SK-N-SH (cell line): ENCODE measurements at places on chromosomes 1 and 21.

GRCh38 chr21:45817345-45817744 lies 164.2 kb upstream of the COL6A1 start:
- no peaks in the 10 kb centered on the region for H3K27me3 ChIP-seq
- H3K4me1 ChIP-seq: peaks cover 8% of the 10 kb centered on the region; the same call in 1 of the 2 replicates
- H3K36me3 ChIP-seq: no peaks in the 10 kb centered on the region
- H3K4me3 ChIP-seq: no peak overlapping the region
- DNase-seq: no peak

GRCh38 chr1:2179283-2180013 lies 15.1 kb downstream of the FAAP20 start:
- no peak overlapping the region for H3K4me3 ChIP-seq
- no peaks in the 10 kb centered on the region for H3K36me3 ChIP-seq
- H3K27ac ChIP-seq: no peak overlapping the region; the same call in 1 of the 2 replicates
- no peaks in the 10 kb centered on the region for H3K27me3 ChIP-seq
- peaks cover under 1% of the 10 kb centered on the region; the same call in 1 of the 2 replicates for H3K4me1 ChIP-seq
- DNase-seq: no peak

DNA sequence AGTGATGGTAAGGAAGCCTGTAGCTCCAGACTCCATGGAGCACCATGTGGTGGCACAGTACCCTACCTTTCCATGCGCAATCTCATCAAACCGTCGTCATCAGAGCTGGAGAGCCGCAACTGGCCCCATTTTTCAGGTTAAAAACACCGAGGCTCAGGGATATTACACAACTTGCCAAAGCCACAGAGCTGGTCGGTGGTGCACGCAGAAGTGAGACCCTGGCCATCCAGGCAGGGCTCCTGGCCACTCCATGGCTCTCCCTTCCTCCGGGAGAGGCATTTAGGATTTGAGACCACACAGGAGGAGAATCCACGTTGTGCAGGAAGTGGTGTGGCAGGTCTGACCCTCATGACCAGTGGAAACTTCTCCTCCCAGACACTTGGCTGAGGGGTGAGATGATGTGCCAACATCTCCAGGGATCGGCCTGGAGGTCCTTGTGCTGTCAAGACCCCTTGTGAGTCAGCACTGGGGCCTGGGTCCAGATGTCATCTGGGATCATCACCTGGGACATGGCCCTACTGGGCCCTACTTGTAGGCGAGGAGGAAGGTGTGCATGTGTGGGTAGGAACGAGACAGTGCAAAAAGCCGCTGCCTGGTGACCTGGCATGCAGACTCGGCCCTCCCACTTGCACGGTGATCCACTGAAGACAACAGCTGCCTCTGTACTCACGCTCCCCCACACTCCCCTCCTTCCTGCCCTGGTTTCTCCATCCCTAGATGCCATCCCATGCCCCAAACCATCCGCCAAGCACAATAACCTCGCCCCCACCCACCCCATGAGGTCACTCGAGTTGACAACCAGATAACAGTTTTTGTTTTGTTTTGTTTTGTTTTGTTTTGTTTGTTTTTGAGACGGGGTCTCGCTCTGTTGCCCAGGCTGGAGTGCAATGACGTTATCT lies 10.4 kb downstream of the TFF3 start:
- no peak overlapping the region for H3K4me3 ChIP-seq
- H3K27me3 ChIP-seq: no peaks in the 10 kb centered on the region
- no peak for DNase-seq
- peaks cover 13% of the 10 kb centered on the region; the same call in 1 of the 2 replicates for H3K4me1 ChIP-seq

- H3K4me3 ChIP-seq: no peak overlapping the region
- H3K27ac ChIP-seq: no peak overlapping the region
- DNase-seq: no peak
Observed at GRCh38 chr21:41972511-41973205, 18.8 kb upstream of the C2CD2 start.

DNA sequence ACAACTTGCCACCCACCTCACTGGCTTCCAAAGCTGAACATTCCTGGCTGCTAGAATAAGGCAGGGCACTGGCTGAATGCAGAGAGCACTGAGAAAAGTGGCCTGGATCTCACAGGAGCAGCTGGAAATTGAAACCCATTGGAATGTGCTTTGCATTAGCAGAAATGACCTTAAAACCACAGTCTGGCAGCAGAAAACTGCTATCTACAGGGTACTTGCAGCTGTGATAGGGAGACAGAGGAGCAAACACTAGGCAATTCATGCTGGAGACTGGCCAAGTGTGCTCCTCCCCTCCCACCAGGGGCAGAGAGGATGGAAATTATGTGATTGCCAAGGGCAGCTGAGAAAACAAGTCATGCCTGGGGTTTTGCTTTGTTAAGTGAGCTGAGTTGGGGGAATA lies 47.2 kb downstream of the HSD3B1 start:
- H3K4me3 ChIP-seq: no peak overlapping the region
- no peaks in the 10 kb centered on the region for H3K36me3 ChIP-seq
- peak; percentile 37 for DNase-seq
- 0 out of 2 replicates have a peak, but pooled peaks cover 5% of the 10 kb centered on the region for H3K4me1 ChIP-seq

GRCh38 chr1:94772230-94772641 lies 47.9 kb upstream of the SLC44A3 start:
- no peak overlapping the region for H3K27ac ChIP-seq
- H3K36me3 ChIP-seq: no peaks in the 10 kb centered on the region
- no peak for DNase-seq
- peaks cover 9% of the 10 kb centered on the region; the same call in 1 of the 2 replicates for H3K4me1 ChIP-seq
- H3K27me3 ChIP-seq: no peaks in the 10 kb centered on the region

DNA sequence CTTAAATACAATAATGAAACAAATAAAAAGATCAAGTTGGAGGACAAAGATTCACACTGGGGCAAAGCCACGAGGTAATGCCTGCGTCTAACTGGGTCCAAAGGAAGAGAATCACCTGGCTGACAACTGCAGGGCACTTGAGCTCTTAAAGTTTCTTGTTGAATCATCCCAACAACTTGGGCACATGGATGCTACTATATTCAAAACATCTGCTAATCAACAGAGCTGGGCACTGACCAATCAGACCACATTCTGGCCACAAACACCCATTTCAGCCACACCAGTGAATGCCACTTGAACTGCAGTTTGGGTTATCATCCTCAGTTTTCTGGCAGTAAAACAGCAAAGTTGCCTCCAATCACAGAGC lies 51.0 kb downstream of the ABCA4 start:
- H3K4me3 ChIP-seq: no peak overlapping the region
- H3K27me3 ChIP-seq: no peaks in the 10 kb centered on the region
- no peaks in the 10 kb centered on the region for H3K36me3 ChIP-seq

DNA sequence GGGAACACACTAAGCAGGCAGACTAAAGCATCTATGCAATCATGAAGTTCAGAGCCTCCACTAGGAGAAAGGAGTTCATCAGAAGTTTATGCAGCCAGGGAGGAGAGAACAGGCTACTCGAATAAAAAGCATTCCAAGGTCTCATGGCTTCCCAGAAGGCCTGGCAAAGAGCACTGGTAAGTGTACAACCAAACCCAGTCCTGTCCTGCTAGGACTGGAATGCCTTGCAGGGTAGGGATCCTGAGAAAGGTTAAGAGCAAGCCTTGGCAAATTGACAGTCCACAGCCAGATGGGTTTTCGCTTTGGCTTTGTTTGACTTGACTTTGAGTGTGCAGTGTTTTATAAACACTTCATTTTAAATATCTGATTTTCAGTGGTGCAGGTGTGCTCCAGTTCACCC lies 133.6 kb upstream of the ATP1B1 start:
- H3K27me3 ChIP-seq: no peaks in the 10 kb centered on the region
- H3K27ac ChIP-seq: peak overlapping the region; percentile 8
- no peak overlapping the region for H3K4me3 ChIP-seq
- no peak for DNase-seq
- no peaks in the 10 kb centered on the region for H3K36me3 ChIP-seq

- no peak overlapping the region for H3K27ac ChIP-seq
- H3K27me3 ChIP-seq: no peaks in the 10 kb centered on the region
- peaks cover 3% of the 10 kb centered on the region; the same call in 1 of the 2 replicates for H3K4me1 ChIP-seq
- no peak overlapping the region for H3K4me3 ChIP-seq
- no peaks in the 10 kb centered on the region for H3K36me3 ChIP-seq
Observed at GRCh38 chr1:200974711-200975110, 48.8 kb downstream of the KIF21B start.

DNA sequence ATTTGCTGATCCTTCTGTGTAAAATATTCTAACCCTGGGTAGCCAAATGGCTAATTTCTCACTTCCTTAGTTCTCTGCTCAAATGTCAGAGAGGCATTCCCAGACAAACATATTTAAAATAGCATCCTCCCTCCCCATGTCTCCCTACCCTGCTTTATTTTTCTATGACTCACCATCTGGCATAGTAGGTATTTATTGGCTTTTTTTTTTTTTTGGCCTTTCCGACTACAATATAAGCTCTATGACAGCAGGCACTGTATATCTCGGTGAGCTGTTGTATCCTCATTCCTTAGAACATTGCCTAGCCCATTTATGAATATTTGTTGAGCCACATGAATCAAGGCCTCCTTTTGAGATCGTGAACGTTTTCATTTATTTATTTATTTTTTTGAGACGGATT lies 1.5 kb upstream of the NEK7 start:
- H3K27me3 ChIP-seq: no peaks in the 10 kb centered on the region
- peaks cover 28% of the 10 kb centered on the region for H3K4me1 ChIP-seq
- H3K27ac ChIP-seq: peak overlapping the region; percentile 81
- H3K36me3 ChIP-seq: no peaks in the 10 kb centered on the region

- peaks cover 31% of the 10 kb centered on the region for H3K4me1 ChIP-seq
- H3K4me3 ChIP-seq: peak overlapping the region; percentile 3; the same call in 1 of the 2 replicates
- peak; percentile 72 for DNase-seq
- no peaks in the 10 kb centered on the region for H3K36me3 ChIP-seq
Observed at GRCh38 chr21:35048183-35048601, 910 bp downstream of the RUNX1 start.

- no peak overlapping the region for H3K27ac ChIP-seq
- 0 out of 2 replicates have a peak, but pooled peaks cover 2% of the 10 kb centered on the region for H3K36me3 ChIP-seq
- H3K4me3 ChIP-seq: no peak overlapping the region
- H3K27me3 ChIP-seq: no peaks in the 10 kb centered on the region
Observed at GRCh38 chr1:76105372-76105771, 30.8 kb downstream of the ST6GALNAC3 start.

GRCh38 chr1:113904293-113904673 lies 316 bp downstream of the AP4B1 start:
- peaks cover 11% of the 10 kb centered on the region; the same call in 1 of the 2 replicates for H3K4me1 ChIP-seq
- H3K27ac ChIP-seq: peak overlapping the region; percentile 90
- peak; percentile 44 for DNase-seq
- peaks cover 20% of the 10 kb centered on the region for H3K36me3 ChIP-seq
- no peaks in the 10 kb centered on the region for H3K27me3 ChIP-seq

- DNase-seq: no peak
- H3K27me3 ChIP-seq: no peaks in the 10 kb centered on the region
- H3K4me1 ChIP-seq: no peaks in the 10 kb centered on the region
- H3K36me3 ChIP-seq: no peaks in the 10 kb centered on the region
- H3K4me3 ChIP-seq: no peak overlapping the region
Observed at GRCh38 chr1:68010543-68010942, 39.9 kb downstream of the DIRAS3 start.

DNA sequence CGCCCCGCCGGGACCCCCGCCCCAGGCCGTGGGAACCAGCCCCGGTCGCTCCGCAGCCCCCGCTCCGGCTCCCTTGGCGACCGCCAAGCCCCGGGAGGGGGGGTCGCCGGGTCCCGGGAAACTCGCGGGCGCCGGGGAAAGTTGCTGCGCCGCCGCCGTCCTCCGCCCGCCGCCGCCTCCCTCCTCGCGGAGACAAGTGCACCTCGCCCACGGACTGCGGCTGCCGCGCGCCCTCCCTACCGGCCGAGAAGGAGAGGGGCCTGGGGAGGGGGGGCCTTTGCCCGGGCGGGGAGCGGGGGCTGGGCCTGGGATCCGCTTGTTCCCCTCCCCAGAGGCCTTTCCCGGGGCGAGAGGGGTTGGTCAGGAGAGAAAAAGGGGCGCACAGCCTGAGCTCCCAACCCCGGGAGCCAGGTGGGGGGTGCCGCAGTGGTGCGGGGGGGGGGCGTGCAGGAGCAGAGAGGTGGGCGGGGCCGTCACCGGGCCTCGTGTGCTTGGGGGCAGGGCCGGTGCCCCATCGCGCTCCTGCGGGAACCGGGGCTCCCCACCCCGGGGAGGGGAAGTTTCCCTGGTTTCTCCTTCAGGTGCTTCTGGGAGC lies 592 bp downstream of the AGRN start:
- no peaks in the 10 kb centered on the region for H3K27me3 ChIP-seq
- peaks cover 4% of the 10 kb centered on the region; the same call in 1 of the 2 replicates for H3K36me3 ChIP-seq
- DNase-seq: peak; percentile 71
- peaks cover 10% of the 10 kb centered on the region; the same call in 1 of the 2 replicates for H3K4me1 ChIP-seq
- H3K27ac ChIP-seq: no peak overlapping the region

DNA sequence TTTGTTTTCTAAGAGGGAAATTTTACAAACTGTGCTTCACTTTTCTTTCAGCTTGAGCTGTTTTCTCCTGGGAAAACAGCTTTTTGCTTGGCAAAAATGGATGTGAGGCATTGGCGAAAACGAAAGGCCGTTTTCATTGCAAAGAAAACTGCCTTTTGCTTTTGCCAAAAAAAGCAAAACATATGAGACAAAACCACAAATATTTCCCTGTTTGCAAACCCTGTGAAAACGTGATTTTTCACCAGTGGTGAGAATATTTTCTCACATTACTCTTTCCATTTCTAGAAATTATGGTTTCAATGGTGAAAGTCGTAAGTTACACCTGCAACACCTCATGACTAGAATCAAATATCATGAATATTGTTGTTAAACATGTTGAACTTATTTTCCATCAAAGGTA lies 74.0 kb upstream of the ZBTB18 start:
- H3K4me1 ChIP-seq: no peaks in the 10 kb centered on the region
- no peak for DNase-seq
- H3K36me3 ChIP-seq: no peaks in the 10 kb centered on the region

GRCh38 chr1:180365039-180365438 lies 135.0 kb downstream of the LHX4 start:
- H3K36me3 ChIP-seq: no peaks in the 10 kb centered on the region
- no peak overlapping the region for H3K4me3 ChIP-seq
- no peak for DNase-seq
- no peaks in the 10 kb centered on the region for H3K27me3 ChIP-seq
- H3K27ac ChIP-seq: no peak overlapping the region
- peaks cover 7% of the 10 kb centered on the region; the same call in 1 of the 2 replicates for H3K4me1 ChIP-seq

GRCh38 chr1:81068726-81069125 lies 732.0 kb upstream of the ADGRL2 start:
- no peak overlapping the region for H3K27ac ChIP-seq
- no peaks in the 10 kb centered on the region for H3K4me1 ChIP-seq
- no peak for DNase-seq
- no peak overlapping the region for H3K4me3 ChIP-seq
- H3K36me3 ChIP-seq: no peaks in the 10 kb centered on the region

GRCh38 chr21:35601211-35601610 lies 459.1 kb downstream of the SETD4 start:
- no peak overlapping the region for H3K4me3 ChIP-seq
- no peaks in the 10 kb centered on the region; the same call in 1 of the 2 replicates for H3K4me1 ChIP-seq
- no peaks in the 10 kb centered on the region for H3K36me3 ChIP-seq
- H3K27me3 ChIP-seq: no peaks in the 10 kb centered on the region

- no peaks in the 10 kb centered on the region for H3K27me3 ChIP-seq
- no peak overlapping the region; the same call in 1 of the 2 replicates for H3K4me3 ChIP-seq
- peaks cover 22% of the 10 kb centered on the region; the same call in 1 of the 2 replicates for H3K4me1 ChIP-seq
- no peak overlapping the region for H3K27ac ChIP-seq
- no peaks in the 10 kb centered on the region for H3K36me3 ChIP-seq
- peak; percentile 88 for DNase-seq
Observed at GRCh38 chr1:30911059-30911954, 2.7 kb upstream of the SDC3 start.

GRCh38 chr1:50747394-50747793 lies 212.7 kb downstream of the FAF1 start:
- H3K27me3 ChIP-seq: no peaks in the 10 kb centered on the region
- DNase-seq: no peak
- H3K4me1 ChIP-seq: no peaks in the 10 kb centered on the region
- no peak overlapping the region for H3K27ac ChIP-seq

GRCh38 chr21:21860888-21861287 lies 862.7 kb downstream of the NCAM2 start:
- H3K27ac ChIP-seq: no peak overlapping the region; the same call in 1 of the 2 replicates
- 0 out of 2 replicates have a peak overlapping the region, but pooled peaks have one; percentile 2 for H3K4me3 ChIP-seq
- no peaks in the 10 kb centered on the region; the same call in 1 of the 2 replicates for H3K4me1 ChIP-seq
- H3K27me3 ChIP-seq: no peaks in the 10 kb centered on the region
- no peak for DNase-seq
